ENCODE measurements at places on chromosomes 4 and X.

DNA sequence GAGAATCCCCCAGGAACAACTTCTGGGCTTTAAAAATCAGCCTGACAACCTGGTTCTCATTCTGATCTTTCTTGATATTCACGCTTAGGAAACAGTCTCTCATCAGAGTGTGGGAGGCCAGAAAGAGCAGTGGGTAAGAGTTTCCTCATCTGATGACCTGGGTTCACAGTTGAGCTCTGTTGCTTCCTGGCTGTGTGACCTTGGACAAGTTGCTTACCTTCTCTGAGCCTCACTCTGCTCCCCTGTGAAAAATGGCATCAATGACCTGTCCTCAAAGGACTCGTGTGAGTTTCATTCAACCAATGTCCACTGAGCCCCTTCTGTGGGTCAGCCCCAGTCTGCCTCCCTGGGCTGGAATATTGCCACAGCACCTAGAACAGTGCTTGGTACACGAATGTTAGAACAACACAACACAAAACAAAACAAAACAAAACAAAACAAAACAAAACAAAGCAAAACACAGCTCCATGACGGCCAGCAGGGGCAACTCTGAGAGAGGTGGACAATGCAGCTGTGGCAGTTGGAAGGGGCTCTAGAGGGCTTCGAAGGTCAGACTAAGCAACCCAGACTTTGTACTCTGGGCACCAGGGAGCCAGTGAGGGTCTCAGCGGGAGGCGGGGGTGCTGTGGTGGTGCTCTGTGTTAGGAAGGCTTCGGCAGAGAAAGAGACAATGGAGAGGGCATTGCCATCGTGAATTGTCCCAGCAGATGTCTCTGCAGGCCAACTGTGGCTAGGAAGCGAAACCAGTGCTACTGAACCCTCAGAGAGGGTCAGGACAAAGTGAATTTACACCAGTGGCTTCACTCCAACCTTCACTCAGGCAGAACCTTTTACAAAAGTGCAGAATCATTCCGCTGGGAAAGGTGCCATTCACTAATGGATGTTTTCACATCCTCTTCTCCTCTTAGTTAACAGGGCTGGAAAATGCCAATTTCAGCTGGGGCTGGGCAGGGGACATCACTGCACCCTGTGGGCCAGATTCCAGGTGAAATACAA, 14.3 kb upstream of the C4orf50 start:
- DNase-seq: no peak

DNA sequence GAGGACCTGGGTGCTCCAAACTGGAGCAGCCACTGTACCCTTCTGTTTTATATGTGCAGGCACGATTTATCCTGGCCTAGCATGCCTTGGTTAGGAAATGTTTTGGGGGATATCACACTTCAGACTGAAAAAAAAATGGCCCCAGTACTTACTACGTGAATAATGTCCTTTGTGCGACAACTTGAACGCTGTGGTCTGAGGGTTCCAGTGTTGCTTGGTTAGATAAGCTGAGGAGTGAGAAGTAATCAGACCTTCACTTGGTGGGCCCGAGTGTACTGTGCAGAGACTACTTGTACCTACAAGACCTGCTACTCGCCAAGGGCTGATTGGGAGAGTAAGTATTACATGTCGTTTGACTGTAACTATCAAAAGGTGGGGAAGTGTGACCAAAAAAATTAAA, 678 bp downstream of the DNAAF6 start:
- DNase-seq: no peak

DNA sequence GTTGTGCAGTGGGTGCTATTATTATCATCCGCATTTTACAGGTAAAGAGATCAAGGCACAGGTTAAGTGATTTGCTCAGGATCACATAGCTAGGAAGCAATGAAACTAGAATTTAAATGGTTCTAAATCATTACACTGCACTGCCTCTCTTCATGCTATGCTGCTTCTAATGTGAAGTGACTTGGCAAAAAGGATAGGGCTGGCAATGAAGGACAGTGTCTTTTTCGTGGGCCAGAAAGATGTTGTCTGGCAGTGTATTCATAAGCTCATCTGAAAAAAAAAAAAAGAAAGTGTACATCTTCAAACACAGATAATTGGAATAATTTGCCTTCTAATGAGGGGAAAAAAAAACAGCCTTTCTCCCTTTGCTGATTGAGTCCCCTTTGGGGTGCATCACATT, 132.2 kb upstream of the FUNDC1 start:
- DNase-seq: no peak

DNA sequence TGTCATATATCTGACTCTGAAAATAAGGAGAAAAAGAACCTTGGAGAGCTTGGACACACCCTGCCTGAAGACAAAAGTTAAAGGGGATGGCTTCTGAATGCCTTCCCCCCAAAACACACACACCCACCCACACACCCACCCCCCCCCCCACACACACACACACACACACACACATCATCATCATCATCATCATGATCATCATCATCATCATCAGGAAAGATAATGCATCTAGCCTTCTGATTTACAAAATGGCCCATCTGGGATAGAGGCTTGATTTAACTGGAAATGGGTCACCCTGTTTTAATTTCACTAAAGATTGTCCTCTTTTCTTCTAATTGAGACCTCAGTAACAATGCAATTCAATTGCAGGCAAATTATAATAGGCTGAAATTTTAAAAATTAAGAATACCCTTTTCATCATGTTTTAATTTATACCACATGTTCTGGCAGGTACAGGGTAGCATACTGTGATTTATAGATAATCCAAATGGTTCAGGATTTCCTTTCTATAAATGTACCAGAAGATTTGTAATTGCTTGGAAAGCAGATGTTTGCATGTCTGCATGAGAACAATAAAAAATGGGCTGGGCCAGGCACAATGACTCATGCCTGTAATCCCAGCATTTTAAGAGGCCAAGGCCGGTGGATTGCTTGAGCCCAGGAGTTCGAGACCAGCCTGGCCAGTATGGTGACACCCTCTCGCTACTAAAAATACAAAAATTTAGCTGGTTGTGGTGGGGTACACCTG, 56.5 kb downstream of the TRIM2 start:
- no peak for DNase-seq

- no peak for DNase-seq
These were observed 7.9 kb upstream of the PPP3CA start for GRCh38 chr4:101355246-101355645.
